ENCODE measurements at places on chromosomes 6 and 20.

GRCh38 chr6:112773187-112773586 is 426.1 kb downstream of the RFPL4B start:
- no peak for DNase-seq

DNA sequence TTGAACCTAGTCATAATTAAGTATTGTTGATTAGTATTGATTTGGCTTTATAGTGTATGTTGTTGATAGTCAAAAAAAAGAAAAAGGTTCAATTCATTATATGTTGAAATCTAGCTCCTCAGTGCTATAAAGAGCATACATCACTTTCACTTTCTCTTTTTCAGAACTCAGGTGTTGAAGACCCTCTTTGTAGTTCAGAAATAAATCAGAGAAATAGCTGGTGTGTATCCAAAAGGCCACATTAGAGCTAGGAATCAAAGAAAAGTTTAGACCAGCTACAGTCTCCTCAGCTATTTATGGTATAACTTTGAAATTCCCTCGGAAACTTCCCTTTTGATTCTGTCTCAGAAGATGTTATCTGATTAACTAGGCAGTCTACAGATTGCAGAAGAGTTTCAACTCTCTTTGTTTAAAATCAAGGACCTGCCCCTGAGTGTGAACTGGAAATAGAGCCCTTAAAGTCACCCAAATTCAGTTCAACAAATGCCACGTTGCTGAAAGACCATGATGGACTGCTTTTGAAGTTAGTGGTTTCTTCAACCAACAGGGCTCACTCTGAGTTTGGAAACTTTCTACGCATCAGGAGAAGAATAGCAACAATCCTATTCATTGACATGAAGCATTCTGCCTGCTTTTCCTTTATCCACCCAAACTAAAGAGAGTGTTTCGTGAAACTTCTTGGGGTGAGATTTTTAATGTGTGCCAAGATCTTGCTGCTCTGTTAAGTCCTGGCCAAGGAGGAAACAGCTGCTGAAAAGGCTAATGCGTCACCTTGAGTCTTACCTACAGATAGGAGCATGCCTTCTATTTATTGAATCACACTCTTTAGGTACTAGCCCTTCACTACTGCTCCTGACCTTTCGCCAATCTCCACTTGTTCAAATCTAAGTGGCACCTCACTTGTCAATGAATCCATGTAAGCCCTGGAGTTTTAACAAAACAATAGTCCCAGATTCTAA is 111.7 kb downstream of the TNFRSF21 start:
- no peak for DNase-seq

DNA sequence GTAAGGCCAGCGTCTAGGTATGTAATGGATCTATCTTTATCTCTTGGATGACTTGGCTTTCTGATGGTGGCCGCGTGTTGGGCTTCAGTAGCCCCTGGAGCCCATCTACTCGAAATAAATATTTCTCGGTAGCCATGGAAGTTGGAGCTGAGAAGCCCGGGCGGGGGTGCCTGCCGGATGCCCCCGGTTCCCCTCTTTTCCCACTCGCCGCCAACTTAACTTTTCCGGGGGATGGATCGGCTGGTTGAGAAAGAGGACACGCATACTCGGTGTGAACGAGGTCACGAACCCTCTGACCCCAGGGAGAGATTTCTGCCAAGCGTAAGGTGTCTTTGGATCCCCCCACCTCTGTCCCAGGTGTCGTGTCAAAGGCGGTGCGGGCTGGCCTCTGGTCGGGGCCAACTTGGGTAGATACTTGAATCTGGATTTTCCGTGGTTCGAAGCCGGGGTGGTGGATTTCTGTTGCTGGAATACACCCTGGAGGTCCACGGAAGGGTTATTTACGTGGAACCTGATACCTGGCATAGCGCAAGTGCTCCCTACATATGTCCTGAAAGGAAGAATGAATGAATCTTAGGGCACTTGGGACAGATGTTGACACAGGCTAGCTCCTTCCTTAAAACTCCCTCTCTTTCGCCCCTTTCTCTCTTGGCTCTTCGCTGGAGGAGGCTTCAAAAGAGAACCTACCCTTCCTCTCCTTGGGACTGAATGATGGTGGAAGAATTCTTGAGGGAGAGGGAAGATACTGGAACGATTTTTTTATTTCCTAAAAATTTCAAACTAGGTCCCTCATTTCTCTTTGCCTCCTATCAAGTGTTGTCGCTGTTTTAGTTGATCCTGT is 996 bp downstream of the DOK5 start:
- DNase-seq = no peak

- no peak for DNase-seq
These were observed 186.6 kb downstream of the MOXD1 start for GRCh38 chr6:132214716-132215115.

- no peak for DNase-seq
These were observed 135.1 kb downstream of the TBXT start for GRCh38 chr6:166032366-166033200.

DNA sequence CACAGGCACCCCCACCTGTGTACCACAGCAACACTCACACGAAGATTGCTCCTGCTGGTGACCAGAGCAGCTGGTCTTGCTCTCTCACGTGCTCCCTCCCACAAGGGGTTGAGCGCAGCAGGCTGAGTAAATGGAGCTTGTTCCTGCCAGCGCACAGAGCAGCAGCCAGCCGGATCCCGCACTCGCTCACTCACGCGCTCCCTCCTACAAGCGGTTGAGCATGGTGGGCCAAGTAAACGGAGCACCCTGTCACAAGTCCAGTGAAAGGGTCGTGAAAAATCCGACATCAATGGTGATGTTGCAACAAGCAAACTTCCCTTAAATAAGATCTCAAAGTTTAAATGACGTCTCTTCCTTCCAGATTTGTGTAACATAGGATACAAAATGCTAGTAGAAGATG is 313.7 kb downstream of the FOXC1 start:
- DNase-seq = no peak

DNA sequence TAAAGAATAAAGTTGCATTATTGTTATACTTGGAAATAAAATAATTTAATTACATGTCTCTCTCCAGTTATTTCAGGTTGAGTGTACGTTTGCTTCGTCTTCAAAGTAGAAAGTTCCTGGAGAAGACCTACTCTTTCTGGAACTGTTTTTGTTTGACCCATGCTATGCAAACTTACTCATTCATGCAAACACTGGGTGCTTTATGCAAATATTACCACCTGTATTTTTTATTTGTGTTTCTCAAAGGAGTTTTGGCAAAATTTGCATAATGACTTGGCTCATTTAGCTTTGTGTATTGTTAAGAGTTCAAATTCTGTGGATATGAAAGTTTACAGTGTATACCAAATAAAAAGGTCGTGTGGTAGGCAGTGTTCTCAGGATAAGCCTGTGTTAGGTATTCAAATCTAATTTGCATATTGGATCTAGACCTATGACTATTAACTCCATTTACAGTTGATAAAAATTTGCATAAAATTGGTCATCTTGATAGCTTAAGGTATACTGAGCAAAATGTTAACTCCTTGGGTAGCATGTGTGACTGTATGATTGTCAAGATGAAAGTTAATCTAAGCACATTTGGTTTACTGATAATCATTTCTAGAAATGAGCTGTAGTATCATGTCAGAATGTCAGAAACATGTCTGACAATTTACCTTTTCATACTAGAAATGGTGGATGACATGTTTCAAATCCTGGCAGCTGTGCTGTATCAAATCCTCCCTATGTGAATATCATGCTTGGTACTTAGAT is 65.2 kb downstream of the CDKAL1 start:
- DNase-seq = no peak

- DNase-seq = no peak
These were observed 51.3 kb downstream of the GRM4 start for GRCh38 chr6:34094474-34095135.

DNA sequence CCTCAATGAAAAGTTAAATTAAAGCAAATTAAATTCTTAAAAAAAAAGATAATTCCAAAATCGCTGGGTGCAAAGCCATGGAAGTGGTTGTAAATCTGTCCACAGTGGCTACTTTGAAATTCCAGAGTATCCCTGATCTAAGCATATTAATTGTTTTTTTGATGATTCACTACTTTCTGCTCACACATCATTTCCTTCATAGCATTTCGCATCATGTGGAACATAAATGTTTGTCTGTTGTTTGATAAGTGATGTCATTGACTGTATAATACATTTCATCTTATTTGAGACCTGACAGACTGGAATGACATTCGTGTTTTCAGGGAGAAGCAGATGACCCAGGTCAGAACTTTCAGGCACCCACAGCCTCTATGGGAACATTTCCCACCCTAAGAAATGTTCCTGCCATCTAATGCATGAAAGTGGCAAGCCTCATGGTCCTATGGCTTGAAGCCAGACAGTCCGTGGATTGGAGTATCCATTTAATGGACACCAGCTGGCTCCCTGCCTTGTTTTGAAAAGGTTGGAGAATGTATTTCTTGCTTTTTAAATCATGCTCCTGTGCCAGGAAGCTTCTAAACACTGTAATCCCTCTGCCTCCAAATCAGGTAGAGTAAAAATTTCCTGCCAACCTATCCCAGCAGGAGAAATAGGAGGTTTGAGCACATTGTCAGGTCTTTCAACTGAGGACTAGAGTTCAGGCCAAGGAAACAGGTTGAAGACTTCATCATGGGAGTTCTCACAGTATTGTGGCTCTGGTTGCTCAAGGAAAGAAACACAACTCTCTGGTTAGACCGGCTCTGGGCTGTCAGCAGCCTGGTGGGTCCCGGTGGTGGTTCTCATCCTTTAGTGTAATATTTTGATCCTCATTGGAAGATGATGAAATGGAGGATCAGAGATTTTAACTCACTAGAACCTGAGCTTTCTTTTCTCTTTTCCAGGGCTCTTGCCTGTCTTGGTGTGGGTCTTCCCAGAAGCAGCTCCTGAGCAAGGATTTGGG is 157.9 kb downstream of the SLC24A3 start:
- no peak for DNase-seq

DNA sequence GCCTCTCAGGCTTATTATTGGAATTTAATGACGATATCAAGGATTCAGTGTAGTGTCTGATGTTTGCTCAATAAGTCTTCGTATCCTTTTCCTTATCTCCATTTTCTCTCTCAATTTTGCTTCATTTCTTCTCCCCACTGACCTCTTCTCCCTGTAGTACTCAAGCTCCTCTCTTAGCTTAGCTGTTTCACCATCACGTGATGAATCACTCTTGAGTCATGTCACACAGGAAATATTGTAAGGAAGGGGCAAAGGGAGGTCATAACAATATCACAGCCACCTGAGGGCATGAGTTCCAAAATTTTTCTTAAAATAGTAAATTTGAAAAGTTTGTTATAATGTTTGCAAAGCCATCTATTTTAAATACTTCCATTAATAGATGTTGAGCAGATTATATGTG is 392.2 kb upstream of the MARCKS start:
- DNase-seq = no peak

GRCh38 chr20:24771542-24772061 is 177.5 kb upstream of the CST7 start:
- DNase-seq = no peak

DNA sequence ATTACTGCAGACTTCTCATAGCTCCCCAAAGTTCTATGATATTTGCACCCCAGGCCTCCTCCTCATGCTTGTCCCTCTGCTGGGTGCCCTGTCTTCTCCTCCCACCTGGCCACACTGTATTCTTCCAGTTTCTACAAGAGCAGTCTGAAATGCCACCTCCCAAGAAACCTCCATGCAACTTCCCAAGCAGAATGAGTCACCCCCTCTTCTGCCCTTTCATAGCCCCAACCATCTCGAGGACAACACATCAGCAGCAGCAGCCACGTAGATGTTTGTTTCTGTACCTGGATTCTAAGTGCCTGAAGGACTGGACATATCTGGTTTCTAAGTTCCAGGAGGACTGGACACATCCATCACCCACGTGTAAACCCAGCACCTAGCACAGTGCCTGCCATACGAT is 6.6 kb upstream of the ULBP2 start:
- no peak for DNase-seq

Data from NCI-H2081 treated with DMSO at 0.1 percent for 48 hours (cell line).